RPMI7951 (cell line): ENCODE measurements at places on chromosomes 16 and 17. TPM values are rescaled to one million over a fixed set of nuclear protein-coding genes. Genes with fewer than 3 reads are reported as not detected.

DNA sequence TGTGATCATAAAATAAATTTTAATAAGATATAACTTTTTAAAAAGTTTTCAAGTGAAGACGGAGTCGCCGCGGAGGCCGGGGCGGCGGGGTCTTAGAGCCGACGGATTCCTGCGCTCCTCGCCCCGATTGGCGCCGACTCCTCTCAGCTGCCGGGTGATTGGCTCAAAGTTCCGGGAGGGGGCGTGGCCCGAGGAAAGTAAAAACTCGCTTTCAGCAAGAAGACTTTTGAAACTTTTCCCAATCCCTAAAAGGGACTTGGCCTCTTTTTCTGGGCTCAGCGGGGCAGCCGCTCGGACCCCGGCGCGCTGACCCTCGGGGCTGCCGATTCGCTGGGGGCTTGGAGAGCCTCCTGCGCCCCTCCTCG is at the start of gene FOXC2:
TSS of gene FOXC2 (plus strand) at position 229 of the 365 bp plus-strand sequence. CDS start 507 bp downstream, outside the sequence.
- DNase-seq, result peak; percentile 91

DNA sequence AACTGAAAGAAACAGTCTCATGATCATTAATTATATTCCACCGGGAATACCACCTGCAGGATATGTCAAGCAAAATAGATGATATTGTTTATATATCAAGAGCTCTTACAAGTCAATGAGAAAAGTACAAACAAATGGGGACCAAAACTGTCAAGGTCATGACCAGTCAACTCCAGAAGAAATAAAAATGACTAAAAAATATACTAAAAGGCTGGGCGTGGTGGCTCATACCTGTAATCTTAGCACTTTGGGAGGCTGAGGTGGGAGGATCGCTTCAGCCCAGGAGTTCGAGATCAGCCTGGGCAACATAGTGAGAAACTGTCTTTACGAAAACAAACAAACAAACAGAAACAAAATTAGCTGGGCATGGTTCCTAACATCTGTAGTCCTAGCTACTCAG is 49.8 kb upstream of the SCNN1B start:
- no peak for DNase-seq

DNA sequence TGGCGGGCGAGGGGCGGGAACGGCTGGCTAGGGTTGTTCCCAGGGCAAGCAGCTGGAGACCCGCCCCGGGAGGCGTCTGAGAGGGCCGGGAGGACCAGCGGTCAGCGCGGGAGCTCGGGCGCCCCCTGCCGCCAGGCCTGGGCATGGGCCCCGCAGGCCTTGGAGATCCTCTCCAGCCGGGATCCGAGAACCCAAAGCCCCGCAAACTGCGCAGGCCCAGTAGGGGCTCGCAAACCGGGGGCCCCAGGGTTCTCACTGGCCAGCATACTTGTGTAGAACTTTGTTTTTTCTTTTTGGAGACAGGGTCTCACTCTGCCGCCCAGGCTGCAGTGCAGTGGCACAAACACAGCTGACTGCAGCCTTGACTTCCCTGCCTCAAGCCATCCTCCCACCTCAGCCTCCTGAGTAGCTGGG is 20.8 kb upstream of the ZNF423 start:
- no peak for DNase-seq

Gene CCL11
- not detected in 2 replicates for total RNA-seq

Gene ITGAD
- not detected in 2 replicates for total RNA-seq

Gene TMEM98
- total RNA-seq, result 36.9 and 52.5 TPM in 2 replicates
